NCI-H1092 (cell line): ENCODE measurements at places on chromosomes 2 and 18.

- DNase-seq, result no peak
Measured at GRCh38 chr2:26735097-26735496, 29.0 kb upstream of the SLC35F6 start.

GRCh38 chr2:231344851-231345250 lies 50.7 kb upstream of the B3GNT7 start:
- DNase-seq, result no peak

- no peak for DNase-seq
Measured at GRCh38 chr2:102061962-102062795, 70.4 kb downstream of the IL1R2 start.

DNA sequence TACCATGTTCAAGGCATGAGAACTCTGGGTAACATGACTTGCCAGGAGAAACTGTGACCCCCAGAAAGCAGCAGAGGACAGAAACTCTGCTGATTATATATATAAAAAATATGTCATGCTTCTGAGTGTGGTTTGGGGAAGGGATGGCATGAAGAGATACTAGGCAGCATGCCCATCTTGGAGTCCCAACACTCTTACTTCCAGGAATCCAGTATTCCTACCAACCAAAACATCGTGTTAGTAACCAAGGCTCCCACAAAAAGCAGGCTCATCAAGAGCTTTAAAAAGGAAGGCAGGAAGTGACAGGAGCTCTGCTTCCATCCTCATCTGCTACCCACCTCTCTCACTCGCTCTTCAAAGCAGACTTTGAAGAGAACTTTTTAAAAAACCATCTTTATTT lies 31.6 kb upstream of the TWIST2 start:
- no peak for DNase-seq

DNA sequence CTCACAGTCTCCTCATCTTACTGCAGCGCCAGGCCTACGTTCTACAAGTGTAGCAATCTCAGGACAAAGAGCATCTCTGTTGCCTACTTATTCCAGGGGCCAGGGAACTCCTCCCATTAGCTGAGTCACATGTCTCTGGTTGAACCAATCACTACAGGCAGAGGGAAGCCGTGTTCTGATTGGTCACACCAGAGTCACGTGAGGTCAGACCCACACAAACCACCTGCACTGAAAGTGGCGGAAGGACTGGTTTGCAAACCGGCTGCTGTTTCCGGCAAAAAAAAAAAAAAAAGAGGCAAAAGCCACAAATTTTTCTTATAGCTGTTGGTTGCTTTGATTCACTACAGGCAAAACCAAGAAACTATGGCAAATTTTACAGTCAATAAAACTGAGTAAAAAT lies 21.9 kb upstream of the USP14 start:
- DNase-seq, result no peak

GRCh38 chr2:217106650-217107014 lies 246.8 kb upstream of the TNP1 start:
- no peak for DNase-seq

DNA sequence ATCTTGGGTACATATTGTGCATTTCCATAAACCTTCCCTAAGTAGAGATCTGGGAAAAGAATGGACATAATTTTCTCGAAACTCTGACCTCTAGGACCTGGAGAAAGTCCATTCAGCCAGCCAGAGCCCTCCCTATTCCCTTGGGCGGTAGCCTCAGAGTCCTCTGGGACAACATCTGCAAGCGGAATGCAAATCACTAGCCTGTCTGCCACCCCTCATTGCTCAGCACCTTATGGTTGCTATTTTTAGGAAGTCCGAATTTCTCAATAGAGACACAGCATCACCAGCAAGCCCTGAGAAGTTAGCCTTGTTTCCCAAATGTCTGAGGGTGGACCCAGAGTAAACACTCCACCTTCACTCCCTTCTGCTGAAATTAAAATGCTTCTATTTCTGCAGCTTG lies 17.6 kb upstream of the CD28 start:
- no peak for DNase-seq

GRCh38 chr2:60581433-60582282 lies 28.2 kb upstream of the BCL11A start:
- DNase-seq, result peak; percentile 20

GRCh38 chr18:25351777-25352628 lies at the start of gene ZNF521:
TSS of gene ZNF521 (minus strand) at chr18:25352166. CDS start at chr18:25350946, 1,220 bp downstream.
- peak; percentile 72 for DNase-seq

DNA sequence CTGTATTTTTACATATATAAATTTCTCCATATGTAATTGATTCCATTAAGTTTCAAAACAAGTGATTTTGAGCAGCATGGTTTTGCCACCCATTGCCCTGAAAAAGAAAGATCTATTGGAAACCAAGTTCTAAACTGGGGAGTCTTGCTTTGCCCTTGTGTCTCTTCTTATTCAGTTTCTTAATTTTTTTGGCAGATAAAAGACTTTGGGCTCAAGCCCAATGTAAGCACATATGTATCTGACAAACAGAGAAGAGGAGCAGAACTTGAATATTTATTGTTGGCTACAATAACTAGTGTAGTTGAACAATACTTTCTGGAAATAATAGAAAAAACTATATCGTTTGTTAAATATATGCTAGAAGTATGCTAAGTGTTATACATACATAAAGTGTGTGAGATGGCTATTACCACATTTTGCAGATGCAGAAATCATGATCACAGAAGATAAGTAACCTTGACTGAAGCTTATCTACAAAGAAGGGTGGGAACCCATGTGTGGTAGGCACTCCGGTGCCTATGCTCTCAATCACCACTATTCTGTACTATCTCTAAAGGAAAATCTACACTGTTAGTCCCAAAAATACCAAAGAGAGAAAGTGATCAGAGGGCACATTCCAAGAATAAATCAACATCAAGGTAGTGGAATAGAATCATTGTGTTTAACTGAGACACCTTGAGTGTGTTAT lies 109.1 kb downstream of the PLA2R1 start:
- DNase-seq, result no peak

DNA sequence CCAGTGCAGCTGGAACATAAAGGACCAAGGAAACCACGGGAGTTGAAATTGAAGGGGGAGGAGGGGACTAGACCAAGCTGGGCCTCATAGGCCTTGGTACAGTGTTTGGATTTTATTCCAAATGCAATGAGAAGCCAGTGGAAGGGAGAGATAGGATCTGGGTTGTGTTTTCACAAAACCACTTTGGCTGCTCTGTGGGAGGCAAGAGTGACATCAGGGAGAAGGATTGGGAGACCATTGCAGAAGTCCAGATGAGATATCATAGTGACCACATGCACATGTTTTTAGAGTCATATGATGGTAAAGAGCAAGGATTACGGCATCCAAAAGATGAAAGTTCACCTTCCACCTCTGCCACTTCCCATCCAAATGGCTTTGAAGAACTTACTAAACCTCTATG lies 210.2 kb downstream of the PAX3 start:
- no peak for DNase-seq

DNA sequence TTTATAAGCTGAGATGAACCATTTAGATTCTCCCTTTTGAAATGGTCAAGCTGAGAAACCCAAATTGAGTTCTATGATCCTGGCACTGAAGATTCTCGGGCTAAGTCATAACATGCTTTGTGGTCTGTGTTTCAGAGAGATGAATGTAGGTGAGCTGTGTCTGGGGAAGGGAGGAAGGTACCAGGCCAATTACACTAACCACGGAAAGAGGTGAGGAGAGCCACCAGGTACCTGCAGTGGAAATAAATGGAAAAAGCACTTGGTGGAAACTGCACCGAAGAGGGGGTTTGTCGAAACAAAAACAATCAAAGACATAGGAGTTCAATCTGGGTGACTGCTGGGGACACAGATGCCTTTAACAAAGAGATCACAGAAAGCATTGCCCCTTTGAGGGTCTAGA lies 963 bp upstream of the MRPL44 start:
- no peak for DNase-seq

- no peak for DNase-seq
Measured at GRCh38 chr18:77668219-77668618, 418.6 kb downstream of the GALR1 start.

DNA sequence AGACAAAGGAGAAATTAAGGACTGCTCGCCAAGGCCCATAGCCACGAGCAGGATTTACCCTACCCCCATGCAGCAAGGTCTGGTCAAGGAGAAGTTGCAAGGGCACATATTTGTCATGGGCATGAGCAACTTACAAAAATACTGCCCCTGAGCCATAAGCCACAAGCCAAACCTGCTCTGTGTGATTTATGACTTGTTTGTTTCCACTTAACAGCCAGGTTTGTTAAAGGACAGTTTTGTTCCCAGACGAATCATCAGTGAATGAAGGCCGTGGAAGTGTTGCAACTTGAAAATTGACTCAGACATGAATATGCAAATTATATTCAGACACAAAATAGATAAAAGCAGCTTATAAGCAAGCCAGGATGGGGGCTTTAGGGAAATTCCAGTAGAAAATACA lies 31.3 kb upstream of the EVA1A start:
- DNase-seq, result no peak

GRCh38 chr18:3985020-3985419 lies 470.1 kb downstream of the DLGAP1 start:
- no peak for DNase-seq

GRCh38 chr2:189116979-189117378 lies 62.6 kb downstream of the COL5A2 start:
- no peak for DNase-seq
